ENCODE measurements at places on chromosomes 4 and X.

- DNase-seq = no peak
Measured at GRCh38 chr4:184275766-184276165, 58.1 kb upstream of the ENPP6 start.

GRCh38 chr4:44538534-44538933, 89.9 kb upstream of the KCTD8 start:
- no peak for DNase-seq

GRCh38 chr4:138475116-138475515, 233.0 kb upstream of the SLC7A11 start:
- DNase-seq = no peak

DNA sequence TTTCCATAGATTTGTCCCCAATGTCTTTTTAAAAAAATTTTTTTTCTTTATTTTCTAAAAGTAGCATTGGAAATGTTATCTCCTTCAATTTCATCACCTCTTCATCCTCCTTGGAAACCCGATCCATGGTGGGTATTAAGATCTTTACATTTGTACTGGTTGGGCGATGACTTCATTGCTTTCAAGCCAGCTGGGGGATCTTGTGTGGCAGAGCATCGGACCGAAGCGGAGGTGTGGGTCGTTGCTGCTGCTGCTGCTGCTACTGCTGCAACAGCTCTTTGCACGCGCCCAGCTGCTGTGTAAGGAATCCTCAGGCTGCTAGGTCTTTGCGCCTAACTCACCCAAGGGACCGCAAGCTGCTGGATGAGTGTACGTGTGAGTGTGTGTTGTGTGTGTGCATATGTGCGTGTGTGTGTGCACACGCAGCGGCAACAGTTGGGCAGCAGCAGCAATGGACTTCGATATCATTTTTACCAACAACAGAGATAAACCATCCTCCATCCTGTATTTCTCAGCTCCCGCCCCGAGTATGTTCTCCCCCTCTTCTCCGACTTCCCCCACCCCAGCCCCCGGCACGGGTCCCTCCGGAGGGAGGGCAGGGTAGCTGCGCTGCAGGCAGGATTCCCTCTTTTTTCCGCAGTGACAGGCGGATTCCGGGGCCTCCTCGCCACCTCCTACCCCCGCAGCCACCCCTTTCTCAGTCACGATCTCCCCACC, 768 bp upstream of the CDKL5 start:
- no peak for DNase-seq

DNA sequence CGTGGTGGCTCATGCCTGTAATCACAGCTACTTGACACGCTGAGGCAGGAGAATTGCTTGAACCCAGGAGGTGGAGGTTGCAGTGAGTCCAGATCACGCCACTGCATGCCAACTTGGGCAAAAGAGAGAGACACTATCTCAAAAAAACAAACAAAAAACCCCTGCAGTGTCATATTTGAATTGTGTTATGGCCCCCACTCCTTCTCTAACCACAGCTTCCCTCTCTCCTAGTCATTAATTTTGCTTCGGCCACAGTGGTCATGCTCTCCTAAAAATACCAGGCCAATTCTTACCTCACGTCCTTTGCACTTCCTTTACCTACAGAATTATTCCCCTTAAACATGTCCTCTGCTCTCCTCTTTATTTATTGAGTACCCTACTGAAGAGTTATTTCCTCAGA, 206.1 kb downstream of the PPP3CA start:
- no peak for DNase-seq

- no peak for DNase-seq
Measured at GRCh38 chr4:180909279-180909678, 1333.9 kb upstream of the TENM3 start.

- DNase-seq = no peak
Measured at GRCh38 chrX:41085878-41086626, 807 bp downstream of the USP9X start.

- DNase-seq = no peak
Measured at GRCh38 chr4:8583655-8584025, 3.4 kb downstream of the GPR78 start.

GRCh38 chr4:40327340-40327739, 7.8 kb upstream of the CHRNA9 start:
- DNase-seq = no peak

DNA sequence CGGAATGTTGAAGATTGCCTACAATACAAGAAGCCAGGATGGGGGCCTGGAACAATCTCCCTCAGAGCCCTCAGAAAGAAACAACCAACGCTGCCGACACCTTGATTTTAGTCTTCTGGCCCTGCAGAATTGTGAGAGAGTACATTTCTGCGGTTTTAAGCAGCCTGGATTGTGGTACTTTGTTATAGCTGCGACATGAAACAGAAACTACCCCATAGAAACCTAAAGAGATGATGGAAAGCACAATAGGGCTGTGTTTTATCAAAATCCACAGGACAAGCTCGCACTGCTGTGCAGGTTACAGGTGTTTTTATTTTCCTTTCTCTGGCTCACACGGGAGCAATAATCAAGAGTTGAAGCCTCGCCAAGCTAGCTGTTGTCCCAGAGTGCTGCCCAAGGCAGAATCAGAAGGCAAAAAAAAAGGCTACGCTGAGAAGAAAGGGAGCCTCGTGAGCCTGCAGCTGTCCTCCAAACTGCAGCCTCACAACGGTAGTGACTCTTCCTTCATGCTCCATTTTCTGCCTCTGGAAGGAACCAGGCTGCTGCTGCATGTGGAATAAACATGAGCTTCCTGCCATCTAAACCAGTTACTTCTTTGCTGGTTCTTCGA, 232.4 kb downstream of the LDB2 start:
- no peak for DNase-seq

- no peak for DNase-seq
Measured at GRCh38 chrX:154317391-154317995, 21.9 kb downstream of the TKTL1 start.

GRCh38 chr4:52664479-52664878, 5.4 kb upstream of the USP46 start:
- no peak for DNase-seq

GRCh38 chr4:185890196-185890595, 78.2 kb upstream of the SORBS2 start:
- DNase-seq = no peak

DNA sequence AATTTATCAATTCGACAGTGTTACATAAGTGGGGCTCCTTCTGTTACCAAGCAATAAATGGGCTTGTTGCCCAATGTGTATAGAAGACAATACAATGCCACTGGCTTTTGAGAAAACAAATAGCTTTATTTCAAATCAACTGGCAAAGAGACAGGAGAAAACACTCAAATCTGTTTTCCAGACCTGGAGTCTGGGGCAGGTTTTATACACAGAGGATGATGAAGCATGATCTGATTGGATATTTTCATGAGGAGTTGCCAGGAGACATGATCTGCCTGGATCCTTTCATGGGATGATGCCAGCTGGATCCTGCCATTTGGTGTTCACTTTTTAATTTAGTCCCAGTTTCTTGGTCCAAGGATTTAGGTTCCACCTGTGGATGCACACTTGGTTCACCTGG, 287.9 kb downstream of the CXXC4 start:
- DNase-seq = no peak

GRCh38 chrX:136759968-136760367, 20.8 kb downstream of the ARHGEF6 start:
- no peak for DNase-seq

DNA sequence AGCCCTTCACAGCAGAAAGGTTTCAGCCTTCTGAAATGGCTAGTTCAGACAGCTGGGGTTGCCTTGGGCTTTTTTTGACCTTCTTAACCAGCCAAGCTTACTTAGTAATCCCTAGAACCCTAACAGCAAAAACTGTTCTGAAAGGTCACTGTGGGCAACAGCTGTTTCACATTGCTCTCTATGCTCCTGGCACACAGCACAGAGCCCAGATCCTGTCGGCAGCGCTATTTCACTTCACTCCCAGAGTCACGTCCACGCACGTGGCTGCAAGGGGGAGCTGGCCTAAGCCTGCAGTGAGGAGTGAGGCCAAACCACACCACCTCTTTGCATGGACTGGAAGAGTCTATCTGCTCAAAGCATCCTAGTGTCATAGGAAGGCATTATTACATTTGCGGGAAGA, 32.0 kb upstream of the STS start:
- DNase-seq = no peak

DNA sequence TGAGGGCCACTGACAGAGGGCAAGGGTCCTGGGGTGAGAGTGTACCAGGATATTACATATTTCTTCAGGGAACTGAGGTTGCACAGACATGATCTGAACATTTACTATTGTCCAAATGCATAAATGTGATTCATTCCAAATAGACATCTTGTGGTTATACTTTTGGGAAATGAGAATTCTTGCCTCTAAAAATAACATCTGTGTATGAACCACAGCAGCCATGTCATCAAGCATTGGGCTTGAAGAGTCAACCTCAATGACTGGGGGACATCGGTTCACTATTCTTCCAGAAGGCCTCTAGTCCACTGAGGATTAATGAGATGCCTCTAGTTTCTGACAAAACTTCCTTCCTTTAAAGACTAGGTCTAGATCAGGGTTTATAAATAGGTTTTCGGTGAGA, 193.1 kb upstream of the GPC4 start:
- no peak for DNase-seq

DNA sequence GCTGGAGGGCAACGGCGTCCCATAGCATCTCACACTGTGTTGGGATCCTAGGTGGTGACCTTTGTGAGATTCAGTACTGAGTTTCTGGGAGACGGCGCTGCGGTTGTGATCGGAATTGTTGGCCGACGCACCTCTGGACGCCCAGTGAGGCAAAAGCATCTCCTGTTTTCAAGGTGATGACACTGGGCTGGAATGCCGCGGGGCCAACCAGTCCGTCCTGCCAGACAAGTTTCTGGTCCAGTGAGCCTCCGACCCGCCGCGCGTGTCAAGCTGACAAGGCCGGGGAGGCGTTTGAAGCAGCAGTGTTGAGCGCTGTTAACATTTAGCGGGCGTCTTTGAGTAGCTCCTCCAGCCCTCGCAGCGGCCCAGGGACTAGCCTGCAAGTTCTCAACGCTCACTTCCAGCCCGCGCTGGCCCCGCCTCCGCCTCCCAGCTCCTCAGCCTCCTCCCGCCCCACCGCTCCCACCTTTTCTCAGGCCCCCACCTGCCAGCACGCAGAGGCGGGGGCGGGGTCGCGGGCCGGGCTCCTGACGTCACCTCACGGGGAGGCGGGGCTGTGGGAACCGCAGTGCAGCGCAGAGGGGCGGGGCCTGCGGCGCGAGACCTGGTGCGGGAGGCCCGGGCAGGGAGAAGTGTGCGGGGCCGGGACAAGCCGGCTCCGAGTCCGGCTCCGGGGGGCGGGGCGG, 482 bp upstream of the CDS1 start:
- no peak for DNase-seq
